ENCODE measurements at places on chromosomes 11 and 22.

DNA sequence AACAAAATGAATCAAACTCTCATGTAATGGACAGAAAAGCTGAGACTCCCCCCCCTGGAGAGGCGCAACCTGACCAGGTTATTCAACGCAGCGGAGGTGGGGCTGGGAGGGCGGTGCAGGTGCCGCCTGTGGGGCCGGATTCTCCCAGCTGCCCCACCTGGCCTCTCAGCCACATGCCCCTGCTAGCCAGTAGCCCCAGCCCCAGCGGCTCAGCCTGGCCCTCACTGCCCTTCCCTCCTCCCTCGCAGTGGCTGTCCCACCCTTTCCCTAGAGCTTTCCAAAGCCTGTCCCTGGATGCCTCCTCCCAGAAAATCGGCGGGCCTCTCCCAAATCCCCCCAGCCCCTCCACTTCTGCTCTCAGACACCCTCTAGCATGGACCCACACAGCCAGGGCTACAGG lies 31.2 kb upstream of the RASD2 start:
- no peak for DNase-seq

DNA sequence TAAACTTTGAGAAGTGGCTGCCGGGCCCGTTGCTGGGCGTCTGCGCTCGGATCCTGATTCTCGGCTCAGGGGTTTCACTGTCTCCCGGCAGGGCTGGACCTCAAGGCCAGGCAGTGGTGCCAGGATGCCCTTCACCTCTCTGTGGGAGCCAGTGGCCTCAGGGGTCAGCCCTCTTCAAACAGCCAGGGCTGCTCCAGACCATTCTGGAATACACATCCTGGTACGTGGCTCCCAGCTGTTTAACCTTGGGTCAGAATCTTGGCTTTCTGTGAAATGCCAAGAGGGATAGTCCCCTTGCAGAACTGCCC lies 70.5 kb downstream of the MPPED1 start:
- no peak for DNase-seq

GRCh38 chr11:68345776-68346461 lies 33.5 kb downstream of the LRP5 start:
- no peak for DNase-seq

DNA sequence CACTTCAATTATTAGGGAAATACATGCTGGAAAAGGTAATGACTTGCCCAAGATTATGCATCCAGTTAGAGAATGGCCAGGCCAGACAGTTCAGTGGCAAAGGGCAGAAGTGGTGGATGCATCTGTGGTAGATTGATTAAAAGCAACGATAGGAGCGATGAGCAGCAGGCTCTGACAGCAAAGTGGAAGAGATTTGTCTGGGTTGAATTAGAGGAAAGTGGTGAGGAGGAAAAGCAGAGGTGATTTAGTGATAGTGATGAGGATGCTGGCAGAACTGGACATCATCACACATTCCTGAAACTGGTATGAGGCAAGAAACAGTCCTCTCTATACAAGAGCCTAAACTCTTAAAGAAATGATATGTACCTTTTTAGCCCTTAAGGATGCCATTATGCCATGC lies 12.5 kb downstream of the HSD17B12 start:
- DNase-seq: no peak

GRCh38 chr11:86246293-86246675 lies 1.7 kb downstream of the EED start:
- DNase-seq: no peak

GRCh38 chr11:130469181-130469580 lies 20.7 kb downstream of the ADAMTS15 start:
- no peak for DNase-seq

DNA sequence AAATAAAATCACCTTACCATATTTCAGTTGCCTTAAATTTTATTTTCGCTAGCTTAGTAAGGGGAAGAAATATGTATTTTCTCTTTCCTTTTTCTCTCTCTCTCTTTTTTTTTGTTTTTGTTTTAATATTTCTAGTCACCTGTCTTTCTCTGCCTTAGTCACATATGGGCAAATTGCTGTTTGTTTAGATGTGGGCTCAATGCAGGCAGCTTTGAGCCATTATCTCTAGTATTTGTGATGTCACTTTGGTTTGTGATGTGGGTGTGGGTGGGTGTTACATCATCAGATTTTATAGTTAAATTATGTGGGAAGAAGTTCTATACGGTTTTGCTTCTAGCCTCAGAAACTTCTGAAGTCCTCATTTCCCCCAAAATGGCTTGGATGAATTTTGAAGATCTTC lies at the start of gene C22orf31:
Gene C22orf31, minus strand, starts transcription at position 59 of the 400 bp plus-strand sequence. Its CDS starts 39 bp downstream, at position 20.
- DNase-seq: no peak

- peak; percentile 13 for DNase-seq
Observed at GRCh38 chr11:100999756-101000155, 129.9 kb downstream of the PGR start.

DNA sequence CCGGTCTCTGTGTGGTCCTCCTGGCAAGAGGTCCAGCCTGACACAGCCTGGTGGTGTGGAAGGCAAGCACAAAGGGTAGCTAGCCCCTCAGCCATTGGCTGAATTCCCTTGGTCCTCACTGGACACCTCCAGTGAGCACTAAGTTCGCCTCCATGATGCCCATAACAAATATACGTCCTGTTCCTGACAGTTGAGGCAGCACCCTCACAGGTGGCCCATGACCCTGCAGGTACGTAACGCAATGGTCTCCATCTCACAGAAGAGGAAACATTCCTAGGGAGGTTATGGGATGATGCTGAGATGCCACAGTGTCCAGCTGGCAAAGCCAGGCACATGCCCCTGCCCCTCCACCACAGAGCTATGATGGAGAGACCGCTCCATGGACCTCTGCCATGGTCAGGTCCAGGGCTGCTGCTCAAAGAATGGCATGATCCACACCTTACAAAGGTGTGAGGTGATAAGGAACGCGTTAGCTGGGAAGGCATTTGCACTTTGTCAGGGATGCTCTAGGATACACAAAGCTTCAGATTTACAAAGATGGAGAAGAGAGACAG lies 1.4 kb upstream of the GNAZ start:
- no peak for DNase-seq

- no peak for DNase-seq
Observed at GRCh38 chr22:38230108-38230825, 28.5 kb downstream of the MAFF start.

GRCh38 chr11:6626971-6627761 lies 7.9 kb upstream of the TPP1 start:
- no peak for DNase-seq

DNA sequence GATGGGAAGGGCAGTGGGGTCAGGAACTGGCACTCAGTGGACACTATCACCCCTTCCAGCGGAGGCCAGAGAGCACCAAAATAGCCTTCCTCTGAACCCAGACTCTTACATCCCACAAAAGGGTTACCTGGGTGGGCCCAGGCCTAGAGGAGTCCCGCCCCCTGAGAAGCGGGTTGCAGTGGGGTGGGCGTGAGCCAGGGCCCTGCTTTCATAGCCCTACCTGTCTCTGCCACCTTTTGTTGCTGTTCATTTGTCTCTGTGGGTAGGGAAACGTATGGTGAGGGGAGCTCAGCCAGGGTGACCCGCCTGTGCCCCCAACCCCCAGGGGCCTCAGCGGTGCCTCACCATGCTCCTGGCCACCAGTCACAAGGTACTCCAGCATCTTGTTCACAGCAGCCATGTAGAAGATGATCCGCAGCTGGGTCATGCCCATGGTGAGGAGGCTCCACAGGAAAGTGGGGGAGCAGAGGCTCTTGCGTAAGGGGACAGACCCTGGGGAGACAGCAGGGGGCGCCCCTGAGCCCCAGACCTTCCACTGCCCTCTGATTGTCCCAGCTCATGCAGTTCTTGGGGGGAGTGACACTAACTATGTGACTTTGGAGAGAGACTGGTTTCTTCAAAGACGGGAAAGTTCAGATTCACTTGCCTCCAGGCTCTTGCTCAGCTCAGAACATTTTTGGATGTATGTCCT lies 24.0 kb downstream of the SLC43A1 start:
- no peak for DNase-seq

GRCh38 chr22:22670076-22670795 lies 25.8 kb downstream of the GGTLC2 start:
- no peak for DNase-seq

- DNase-seq: no peak
Observed at GRCh38 chr11:70088735-70089250, 10.7 kb downstream of the ANO1 start.

- DNase-seq: no peak
Observed at GRCh38 chr11:36151933-36152580, 137.2 kb downstream of the COMMD9 start.

- DNase-seq: no peak
Observed at GRCh38 chr11:63694596-63694995, 13.3 kb downstream of the RTN3 start.

DNA sequence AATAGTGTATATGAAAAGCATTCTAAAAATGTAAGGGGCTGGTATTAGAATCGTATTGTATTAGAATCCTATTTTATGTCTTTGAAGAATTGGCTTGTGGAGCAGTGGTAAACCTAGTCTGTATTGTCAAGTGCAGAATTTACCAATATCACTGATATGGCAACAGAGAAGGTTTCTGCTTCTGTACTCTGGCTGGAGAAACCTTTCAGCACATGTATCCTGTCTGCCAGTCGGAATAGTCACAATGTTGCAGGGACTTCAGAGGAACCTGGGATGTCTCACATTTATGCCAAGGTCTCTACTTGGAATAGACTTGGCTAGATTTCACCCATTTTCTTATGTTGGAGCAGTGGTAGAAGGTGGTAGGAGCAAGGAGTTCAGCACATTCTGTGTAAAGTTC lies 4.4 kb downstream of the MTMR3 start:
- DNase-seq: no peak

GRCh38 chr11:114162719-114163123 lies 103.2 kb downstream of the ZBTB16 start:
- DNase-seq: peak; percentile 96

DNA sequence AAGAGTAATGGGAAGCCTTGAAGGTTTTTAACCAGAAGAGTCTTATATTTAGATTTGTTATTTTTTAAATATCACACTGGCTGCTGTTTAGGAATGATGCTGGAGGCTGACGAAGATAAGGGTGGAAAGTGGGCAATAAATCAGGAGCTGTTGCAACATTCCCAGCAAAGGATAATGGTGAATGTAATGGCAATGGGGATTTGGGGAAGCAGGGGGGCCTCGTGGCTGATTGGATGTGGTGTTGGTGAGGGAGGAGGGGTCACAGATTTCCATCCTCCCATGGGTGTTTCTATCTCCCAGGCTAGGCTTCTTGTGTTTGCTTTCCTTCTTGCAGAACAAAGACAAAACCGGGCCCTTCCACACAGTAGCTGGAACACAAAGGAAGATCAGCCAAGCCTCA lies 80.8 kb downstream of the PIWIL4 start:
- DNase-seq: no peak

- no peak for DNase-seq
Observed at GRCh38 chr11:122277493-122277892, 161.5 kb upstream of the BLID start.

DNA sequence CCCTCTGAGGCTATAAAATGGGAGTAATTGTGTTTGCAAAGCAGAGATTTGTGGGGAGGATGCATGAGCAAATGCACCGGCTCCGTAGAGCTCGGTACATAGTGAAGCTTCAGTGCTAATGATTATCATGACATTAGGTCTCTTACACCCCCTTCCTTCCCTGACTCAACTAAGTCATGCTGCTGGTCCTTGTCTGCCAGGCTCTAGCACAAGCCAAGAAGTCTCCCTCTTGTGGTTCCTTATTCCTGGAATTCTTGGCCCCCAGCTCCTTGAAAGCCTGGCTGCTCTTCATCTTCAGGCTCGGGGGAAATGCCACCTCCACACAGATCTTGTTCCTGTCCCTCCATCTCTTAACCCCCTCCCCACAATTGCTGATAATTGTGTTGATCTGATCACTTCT lies 45.7 kb upstream of the SYT13 start:
- DNase-seq: no peak

DNA sequence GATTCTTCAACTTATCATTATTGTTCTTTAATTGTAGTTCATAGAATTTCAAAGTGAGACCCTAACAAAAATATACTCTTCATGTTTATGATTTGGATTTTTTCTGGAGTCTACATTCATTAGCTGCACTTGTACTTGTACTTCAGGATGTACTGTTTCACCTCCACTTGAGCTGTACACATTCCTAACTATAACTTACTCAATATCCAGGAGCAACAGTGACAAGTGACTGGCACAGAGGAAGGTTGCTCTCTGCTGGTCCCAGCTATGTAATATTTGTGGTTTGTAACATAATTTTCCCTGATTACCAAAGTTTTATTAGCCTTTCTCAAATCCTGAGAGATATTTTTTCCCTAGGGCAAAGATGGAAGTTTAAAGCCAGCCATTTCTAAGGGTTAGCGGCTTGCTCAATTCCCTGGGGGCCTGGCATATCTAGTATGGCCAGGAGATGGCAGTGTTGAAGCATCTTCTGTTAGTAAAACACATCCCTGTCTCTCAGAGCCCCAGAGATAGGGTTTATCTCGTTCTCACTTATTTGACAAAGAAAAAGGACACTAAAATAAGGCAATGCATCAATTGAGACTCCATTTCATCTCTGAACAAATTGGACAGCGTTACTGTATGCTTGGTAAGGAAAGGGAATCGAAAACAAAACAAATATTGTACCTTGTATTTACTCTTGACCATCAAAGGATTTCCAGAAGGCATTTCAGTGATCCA lies 14.2 kb downstream of the OR52A5 start:
- peak; percentile 66 for DNase-seq

DNA sequence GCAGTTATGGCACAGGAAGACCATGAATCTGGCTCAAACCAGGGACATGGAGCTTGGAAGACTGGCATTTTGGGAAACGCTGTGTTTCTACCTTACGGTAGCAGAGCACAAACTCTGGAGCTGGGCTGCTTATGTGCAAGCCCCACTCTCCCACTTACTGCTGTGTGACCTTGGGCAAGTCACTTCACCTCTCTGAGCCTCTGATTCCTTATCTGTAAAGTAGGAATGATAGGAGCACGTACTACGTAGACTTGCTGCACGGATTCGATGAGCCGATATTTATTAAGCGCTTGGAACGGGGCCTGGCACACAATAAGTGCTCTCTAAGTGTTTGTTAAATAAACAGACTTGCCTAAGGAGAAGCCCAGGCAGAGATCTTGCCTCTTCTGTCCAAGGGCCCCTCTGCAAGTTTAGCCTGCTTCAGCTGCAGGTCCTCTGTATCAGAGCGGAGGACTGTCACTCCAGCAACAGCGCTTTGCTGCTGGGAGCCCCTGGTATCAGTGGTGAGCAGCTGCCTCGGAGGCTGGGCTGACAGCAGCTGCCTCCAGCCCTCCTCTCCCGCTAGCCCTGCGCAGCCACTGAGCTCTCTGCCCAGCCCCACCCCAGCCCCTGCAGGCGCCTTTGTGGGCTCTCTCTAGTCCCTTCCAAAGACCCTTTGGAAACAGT lies 96.9 kb upstream of the ANO1 start:
- no peak for DNase-seq

GRCh38 chr11:66579017-66579606 lies 10.7 kb upstream of the CTSF start:
- peak; percentile 53 for DNase-seq

DNA sequence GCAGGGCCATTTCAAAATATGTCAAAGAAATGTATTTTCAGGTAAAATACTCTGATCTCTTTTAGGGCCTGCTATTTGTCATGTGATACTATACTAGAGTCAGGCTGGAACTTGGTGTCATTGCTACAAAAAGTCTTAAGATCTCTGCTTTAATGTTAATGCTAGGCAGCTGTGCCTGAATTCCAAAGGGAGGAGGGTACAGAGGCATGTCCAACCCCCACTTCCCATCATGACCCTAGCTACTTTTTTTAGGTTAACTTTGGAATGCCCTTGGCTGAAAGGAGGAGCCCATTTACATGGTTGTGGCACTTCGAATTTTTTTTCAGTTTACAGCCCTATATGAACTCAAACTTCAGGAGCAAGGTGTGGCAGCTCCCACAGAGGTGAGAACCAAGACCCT lies 58.1 kb downstream of the OSBP2 start:
- no peak for DNase-seq

Measured in M059J (cell line).